ENCODE measurements at places on chromosomes 4 and X.

GRCh38 chr4:158810487-158811215 is 41.8 kb downstream of the FNIP2 start:
- DNase-seq, result no peak

DNA sequence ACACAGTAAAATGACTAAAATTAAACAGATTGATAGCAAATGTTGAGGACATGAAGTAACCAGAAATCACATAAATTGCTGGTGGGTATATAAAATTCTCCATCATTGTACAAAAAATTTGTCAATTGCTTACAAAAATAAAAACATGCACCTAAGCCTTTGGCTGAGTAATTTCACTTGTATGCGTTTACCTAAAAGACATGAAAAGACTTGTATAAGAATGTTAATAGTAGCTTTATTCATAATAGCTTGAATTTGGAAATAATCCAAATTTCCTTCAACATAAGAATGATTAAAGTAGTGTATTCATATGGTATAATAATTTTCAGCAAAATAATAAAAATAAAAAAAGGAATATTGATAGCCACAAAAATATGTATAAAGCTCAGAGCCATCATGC is 37.7 kb downstream of the PDHA2 start:
- no peak for DNase-seq

GRCh38 chr4:174461466-174462106 is 60.7 kb downstream of the HPGD start:
- DNase-seq, result no peak

DNA sequence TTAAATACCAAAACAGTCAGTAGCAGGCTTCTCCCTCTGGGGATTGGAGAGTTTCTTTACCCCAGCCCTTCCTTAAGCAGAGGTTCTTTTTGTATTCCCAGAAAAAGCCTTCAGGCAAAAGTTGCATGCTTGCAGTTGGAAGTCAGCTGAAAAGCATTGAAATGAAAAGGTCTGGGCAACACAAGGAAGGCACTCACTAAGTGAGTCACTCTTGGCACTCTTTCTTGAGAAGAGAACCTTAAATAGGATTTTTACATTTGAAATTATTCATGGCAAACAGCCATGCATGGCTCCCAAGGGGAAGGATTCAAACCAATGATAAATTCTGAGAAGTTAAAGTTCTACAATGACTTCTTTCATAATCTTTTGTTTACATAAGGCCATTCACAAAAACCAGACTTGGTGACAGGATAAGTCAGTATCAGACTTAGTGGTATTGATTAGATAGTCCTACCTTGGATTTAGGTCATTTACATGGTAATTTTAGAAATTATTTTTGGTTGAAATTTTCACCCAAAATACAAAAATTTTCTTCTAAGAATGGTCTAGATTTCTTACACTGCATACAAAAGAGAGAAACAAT is 2068.9 kb downstream of the PCDH7 start:
- DNase-seq, result peak; percentile 75

DNA sequence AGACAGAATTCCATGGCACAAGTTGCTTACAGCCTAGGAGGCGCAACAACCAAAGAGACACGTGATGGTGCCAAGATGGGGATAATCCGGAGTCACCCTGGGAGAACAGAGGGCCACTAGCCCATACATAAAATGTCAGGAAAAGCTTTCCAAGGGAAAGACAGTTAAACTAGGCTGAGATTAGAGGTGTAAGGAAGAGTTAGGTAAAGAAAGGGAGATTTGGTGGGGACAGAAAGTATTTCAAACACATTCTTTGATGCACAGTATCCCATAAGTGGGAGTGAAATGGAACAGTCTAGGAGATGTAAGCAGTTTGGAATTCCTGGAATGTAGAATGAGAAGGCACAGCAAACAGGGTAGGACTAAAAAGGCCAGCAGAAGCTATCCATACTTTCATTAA is 860.9 kb upstream of the LCORL start:
- peak; percentile 9 for DNase-seq

- DNase-seq, result peak; percentile 95
These were observed 36.3 kb downstream of the IL21 start for GRCh38 chr4:122584519-122584918.

GRCh38 chrX:69236641-69237040 is 71.4 kb upstream of the PJA1 start:
- DNase-seq, result no peak

GRCh38 chr4:94408549-94409374 is 43.0 kb upstream of the PDLIM5 start:
- no peak for DNase-seq

GRCh38 chrX:105274091-105274490 is 53.6 kb upstream of the TEX13A start:
- DNase-seq, result no peak

DNA sequence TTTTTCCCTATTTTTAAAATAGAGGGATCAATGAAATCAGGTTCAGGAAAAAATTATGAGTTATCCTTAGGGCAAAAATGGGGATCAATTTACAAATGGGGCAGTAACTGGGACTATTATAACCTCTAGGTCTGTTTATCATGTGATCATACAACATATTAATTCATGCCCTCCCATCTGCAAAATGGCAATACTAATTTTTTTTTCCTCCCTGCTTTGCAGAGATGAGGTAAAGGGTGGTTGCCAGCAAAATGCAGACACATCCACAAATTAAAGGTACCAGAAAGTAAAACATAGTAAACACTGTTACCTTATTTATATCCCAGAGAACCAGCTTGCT is 467 bp downstream of the HSD17B11 start:
- peak; percentile 47 for DNase-seq

GRCh38 chr4:2810388-2810787 is 17.5 kb downstream of the SH3BP2 start:
- DNase-seq, result no peak

GRCh38 chr4:84378356-84378755 is 120.7 kb downstream of the NKX6-1 start:
- DNase-seq, result no peak

All from COLO829 (cell line).